Left kidney (tissue), 8 donors: ENCODE measurements at places on chromosomes 6 and 20. TPM values are rescaled to one million over a fixed set of nuclear protein-coding genes. Genes with fewer than 3 reads are reported as not detected.

DNA sequence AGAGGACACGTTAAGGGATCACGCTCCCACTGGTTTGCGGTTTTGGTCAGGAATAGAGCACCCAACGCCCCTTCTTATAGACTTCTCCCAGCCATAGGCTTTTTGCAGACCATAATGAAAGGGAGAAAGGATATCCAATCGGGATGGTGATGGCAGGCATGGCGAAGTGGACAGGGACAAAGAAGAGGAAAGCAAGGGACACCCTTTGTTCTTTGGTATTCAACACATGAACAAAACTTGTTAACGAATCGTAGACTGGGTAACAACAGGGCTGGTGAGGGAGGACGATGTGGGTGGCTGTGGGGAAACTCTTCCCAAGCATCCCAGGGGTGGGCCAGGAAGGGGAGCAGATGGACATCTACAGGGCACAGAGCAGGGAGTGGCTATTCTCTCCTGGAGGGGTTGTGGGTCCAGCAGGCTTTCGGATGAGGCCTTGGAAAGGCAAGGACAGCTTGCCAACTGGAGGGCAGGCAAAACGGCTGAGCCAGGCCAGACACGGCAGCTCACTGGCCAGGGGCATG is 1.4 kb upstream of the HSP90AB1 start:
- DNase-seq, result no peak

DNA sequence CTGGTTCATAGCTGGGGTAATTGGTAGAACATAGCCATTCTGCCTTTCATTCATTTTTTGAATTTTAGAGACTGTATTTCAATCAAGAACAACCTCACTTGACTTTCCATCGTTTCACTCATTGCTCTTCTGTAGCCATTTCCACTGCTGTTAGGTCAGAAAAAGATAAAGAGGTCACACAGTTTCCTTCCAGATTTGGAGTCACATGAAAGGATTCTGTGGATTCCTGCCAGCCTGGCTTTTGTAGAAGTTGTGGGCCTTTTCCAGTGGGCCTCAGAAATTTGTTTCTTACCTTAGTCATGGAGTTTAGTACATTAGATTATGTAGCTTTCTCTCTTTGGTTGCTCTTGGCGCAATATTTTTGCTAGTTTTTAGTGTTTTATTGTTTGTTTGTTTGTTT is 157.8 kb downstream of the SASH1 start:
- DNase-seq, result no peak

DNA sequence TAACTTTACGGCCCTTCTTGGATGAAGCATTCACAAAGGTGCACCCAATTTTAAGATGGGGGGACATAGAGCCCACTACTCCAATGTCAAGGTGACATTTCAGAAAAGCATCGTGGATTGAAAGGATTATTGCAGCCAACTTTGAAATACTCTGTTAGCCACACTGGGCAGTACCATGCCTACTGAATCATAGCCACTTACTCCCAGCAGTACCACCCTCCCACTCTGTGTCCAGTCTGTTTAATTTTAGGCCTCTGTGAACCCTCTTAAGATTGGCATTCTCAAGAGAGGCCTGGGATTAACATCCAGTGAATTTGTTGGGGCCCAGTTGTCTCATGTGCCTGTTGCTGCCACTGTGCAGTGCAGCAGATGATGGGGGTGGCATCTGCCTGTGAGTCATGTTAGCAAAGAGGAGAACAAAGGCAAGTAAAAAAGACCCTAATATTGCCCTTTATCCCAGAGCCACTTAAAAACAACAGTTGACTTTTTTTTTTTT is 11.2 kb upstream of the HDAC2 start:
- no peak for DNase-seq

MATN4 gene
- polyA plus RNA-seq, result 0.25 TPM

UBE2V1 gene
- 184 TPM for polyA plus RNA-seq
